ENCODE measurements at places on chromosomes 3 and 15. TPM values are rescaled to one million over a fixed set of nuclear protein-coding genes. Genes with fewer than 3 reads are reported as not detected.

TMC3 gene
- total RNA-seq, result not detected

CLSTN2 gene
- total RNA-seq, result not detected

MUC13 gene
- not detected for total RNA-seq

SMCO1 gene
- total RNA-seq, result not detected

C2CD4A gene
- total RNA-seq, result not detected
